Endothelial cell of umbilical vein (primary cell): ENCODE measurements at places on chromosomes 3 and 15. TPM values are rescaled to one million over a fixed set of nuclear protein-coding genes. Genes with fewer than 3 reads are reported as not detected.

Gene SPINT1
- total RNA-seq, result 3.6 and 4.2 TPM in 2 replicates

DNA sequence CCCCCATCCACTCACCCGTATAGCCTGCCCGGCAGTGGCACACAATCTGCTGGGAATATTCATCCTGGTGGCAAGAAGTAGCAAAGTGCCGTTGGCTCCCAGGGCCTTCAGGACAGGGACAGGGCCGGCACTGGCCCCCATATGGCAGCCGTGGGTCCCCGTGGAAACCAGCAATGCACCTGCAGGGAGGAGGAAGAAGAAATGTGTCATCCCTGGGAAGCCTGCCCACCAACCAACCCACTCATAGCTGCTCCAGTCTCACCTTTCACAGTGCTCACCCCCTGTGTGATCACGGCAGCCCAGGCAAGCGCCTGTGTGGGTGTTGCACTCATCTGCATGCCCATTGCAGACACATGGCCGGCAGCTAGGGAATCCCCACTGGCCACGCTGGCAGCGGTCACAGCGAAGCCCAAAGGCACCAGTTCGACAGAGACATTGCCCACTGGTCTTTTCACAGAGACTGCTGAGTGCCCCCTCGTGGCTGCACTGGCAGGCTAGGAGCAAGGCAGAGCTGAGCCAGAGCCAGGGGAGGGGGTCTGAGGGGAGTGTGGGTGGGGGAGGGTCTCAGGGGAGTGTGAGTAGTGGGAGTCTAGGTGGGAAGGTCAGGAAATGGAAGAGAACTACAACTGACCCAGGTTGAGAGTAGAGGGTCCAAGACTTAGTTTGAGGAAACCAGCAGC, 4.5 kb upstream of the USP19 start:
- no peak for DNase-seq

Gene RBM5
- total RNA-seq, result 188 and 190 TPM in 2 replicates

GRCh38 chr3:139941580-139941979, 6.6 kb downstream of the CLSTN2 start:
- no peak for DNase-seq

- DNase-seq, result no peak
Observed at GRCh38 chr3:151278230-151278629, at the start of gene P2RY14. P2RY14 (minus strand) TSS chr3:151278542; CDS start chr3:151214316, 64,226 bp downstream.

Gene CHST14
- total RNA-seq, result 45.9 and 49.2 TPM in 2 replicates

GRCh38 chr15:29452881-29453731, 183.5 kb upstream of the NSMCE3 start:
- peak; percentile 47 for DNase-seq

Gene MYLK
- 17.2 and 22.2 TPM in 2 replicates for total RNA-seq

GRCh38 chr3:53944028-53944427, 52.4 kb upstream of the SELENOK start:
- DNase-seq, result no peak

Gene MAGEL2
- not detected in 2 replicates for total RNA-seq

DNA sequence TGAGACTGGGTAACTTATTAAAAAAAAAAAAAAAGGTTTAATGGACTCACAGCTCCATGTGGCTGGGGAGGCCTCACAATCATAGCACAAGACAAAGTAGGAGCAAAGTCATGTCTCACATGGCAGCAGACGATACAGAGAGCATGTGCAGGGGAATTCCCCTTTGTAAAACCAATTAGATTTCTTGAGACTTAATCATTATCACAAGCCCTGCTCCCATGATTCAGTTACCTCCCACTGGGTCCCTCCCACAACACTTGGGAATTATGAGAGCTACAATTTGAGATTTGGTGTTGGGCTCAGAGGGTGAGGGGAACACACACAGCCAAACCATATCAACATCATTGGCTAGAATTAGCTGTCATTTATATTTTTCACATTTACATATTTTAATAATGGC, 221.0 kb downstream of the RSRC1 start:
- DNase-seq, result no peak

Gene CASR
- total RNA-seq, result not detected in 2 replicates

GRCh38 chr3:110006913-110007312, 669.6 kb upstream of the DPPA4 start:
- no peak for DNase-seq

DNA sequence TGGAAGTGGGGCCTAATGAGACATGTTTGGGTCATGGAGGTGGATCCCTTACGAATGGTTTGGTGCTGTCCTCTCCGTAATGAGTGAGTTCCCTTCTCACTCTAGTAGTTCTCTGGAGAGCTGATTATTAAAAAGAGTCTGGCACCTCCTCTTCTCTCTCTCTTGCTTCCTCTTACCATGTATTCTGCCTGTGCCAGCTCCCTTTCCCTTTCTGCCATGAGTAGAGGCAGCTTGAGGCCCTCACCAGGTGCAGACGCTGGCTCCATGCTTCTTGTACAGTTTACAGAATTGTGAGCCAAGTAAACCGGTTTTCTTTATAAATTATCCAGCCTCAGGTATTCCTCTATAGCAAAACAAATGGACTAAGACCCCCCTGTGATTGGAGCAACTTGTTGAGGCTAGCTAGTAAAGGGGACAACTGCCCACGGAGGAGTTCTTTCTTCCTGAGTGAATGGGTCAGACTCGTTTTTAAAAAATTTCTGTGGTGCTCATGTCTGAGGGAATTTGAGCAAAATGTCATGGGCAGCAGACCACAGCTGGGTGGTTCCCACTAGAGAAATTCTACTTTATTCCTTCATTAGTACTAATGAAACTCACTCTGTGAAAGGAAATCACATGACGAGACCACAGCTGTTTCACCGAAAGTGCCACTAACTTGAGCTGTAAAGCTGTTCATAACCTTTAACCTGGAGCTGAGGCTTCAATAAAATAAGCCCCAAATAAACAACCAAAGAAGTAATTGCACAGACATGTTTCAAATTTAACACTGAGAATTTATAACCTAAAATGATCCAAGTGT, 210.0 kb downstream of the NFKBIZ start:
- DNase-seq, result no peak

DNA sequence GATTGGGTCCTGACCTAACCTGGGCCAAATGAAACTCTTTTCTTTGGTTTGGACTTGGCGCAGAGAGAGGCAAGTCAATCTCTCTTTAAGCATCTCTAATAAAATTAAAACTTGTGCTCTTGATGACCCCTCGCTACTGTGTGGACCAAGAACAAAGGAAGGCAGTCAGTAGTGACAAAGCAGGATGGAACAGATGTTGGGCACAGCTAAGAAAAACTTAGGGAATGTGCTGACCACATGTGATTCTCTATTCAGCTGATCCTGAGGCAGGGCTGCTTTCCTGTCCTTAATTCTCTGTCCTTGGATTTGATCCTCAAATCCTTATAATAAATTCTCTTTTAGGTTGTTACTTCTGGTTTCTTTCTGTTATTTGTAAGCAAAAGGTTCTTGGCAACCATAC, 259.9 kb downstream of the ZIC1 start:
- DNase-seq, result no peak

Gene GAP43
- total RNA-seq, result not detected in 2 replicates

DNA sequence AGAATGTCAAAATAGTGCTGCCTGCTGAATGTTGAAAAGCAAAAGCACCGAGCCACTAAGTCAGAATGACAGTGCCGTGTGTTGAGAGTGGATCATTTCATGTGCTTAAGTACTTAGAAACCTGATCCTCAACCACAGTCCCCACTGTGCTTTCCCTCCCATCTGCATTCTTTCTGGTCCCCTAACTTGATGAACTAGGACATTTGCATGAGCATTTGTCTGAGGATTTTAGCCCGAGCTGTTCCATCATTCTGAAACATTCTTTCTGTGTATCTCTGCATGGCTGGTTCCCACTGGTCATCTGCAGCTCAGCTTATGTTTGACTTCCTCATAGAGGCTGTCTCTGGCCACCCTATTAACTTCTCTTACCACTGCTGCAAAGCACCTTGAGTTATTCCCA, 42.0 kb downstream of the SST start:
- no peak for DNase-seq
